ENCODE measurements at places on chromosomes 1 and 21.

DNA sequence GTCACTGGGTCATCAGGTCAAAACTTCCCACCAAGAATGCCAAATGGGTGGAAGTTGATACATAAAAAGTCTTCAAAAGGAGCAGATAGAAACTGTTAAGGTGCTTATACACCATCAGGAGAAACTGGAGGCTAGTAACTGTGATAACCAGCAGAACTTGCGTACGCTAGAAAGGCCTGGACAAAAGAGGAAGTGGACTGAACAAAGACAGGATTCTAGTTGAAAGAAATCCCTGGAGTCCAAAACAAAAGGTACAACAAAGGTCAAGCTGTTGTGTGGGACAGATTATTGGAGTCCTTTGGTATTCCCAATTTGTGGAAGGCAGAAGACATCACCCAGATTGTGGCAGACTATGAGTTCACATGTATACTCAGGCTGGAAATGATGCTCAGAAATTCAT, 215.8 kb upstream of the PBX1 start:
- DNase-seq: no peak

DNA sequence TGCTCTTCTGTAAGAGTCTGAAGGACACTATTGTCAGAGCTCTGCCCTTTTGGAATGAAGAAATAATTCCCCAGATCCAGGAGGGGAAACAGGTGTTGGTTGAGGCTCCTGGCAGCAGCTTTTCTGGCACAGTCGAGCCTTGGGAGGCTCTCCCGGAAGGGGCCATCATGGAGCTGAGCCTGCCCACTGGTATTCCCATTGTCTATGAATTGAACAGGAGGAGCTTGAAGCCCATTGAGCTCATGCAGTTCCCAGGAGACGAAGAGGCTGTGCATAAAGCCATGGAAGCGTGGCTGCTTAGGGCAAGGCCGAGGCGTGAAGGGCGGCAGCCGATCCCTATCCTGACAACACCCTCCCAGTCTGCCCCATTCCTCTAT, 26.6 kb downstream of the UBE4B start:
- no peak for DNase-seq

- peak; percentile 55 for DNase-seq
These were observed 2.4 kb upstream of the FCGR2A start for GRCh38 chr1:161502641-161503393.

GRCh38 chr1:172746091-172746949, 87.4 kb downstream of the FASLG start:
- peak; percentile 89 for DNase-seq

- no peak for DNase-seq
These were observed 41.3 kb upstream of the TNFSF4 start for GRCh38 chr1:173248247-173248940.

GRCh38 chr1:235583511-235584001, 66.0 kb downstream of the GNG4 start:
- DNase-seq: no peak

DNA sequence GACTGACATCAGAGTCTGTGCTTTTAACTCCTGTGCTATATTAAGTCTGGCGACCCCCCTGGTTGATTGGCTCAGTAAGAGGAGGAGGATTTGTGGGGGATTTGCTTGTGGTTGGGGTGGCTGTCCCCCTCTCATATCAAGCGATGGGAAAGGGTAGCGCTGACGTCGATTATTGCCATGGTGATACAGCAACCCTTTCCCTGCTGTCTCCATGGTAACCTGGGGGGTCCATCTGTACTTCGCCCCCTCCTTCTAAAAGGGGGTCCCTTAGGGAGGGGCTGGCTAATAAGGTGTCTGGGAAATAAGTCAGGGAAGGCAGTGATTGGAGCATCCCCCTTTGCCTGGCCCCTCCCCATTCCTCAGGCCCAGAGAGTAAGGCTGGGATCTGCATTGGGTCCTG, 4.7 kb downstream of the FAM229A start:
- no peak for DNase-seq

Data from common myeloid progenitor, CD34-positive (primary cell).